ENCODE measurements at places on chromosomes 11 and 22. TPM values are rescaled to one million over a fixed set of nuclear protein-coding genes. Genes with fewer than 3 reads are reported as not detected.

The FGF19 gene
- total RNA-seq, result 27.4 TPM

The OTOG gene
- 0.78 TPM for total RNA-seq

The GSTT2 gene
- total RNA-seq, result not detected

The OR8H2 gene
- not detected for total RNA-seq

The DENND6B gene
- total RNA-seq, result 1.3 TPM

The MEI1 gene
- 0.27 TPM for total RNA-seq

The CABP4 gene
- 0.28 TPM for total RNA-seq

The APOL6 gene
- total RNA-seq, result 0.14 TPM

The UCP3 gene
- 0.21 TPM for total RNA-seq

The SMCO4 gene
- 21.9 TPM for total RNA-seq

The TEF gene
- total RNA-seq, result 7.0 TPM

The SLC35C1 gene
- total RNA-seq, result 11.0 TPM

The KCNA4 gene
- total RNA-seq, result not detected

The DERL3 gene
- 13.6 TPM for total RNA-seq

The HEPACAM gene
- 0.17 TPM for total RNA-seq

The MMP12 gene
- not detected for total RNA-seq

The LSP1 gene
- total RNA-seq, result not detected

The LYVE1 gene
- 0.94 TPM for total RNA-seq

The SLC22A9 gene
- not detected for total RNA-seq

The ESAM gene
- not detected for total RNA-seq

The UBASH3B gene
- 17.2 TPM for total RNA-seq

The KRTAP5-10 gene
- total RNA-seq, result not detected

The UBQLN3 gene
- total RNA-seq, result not detected

The SMC1B gene
- not detected for total RNA-seq

The RFPL2 gene
- total RNA-seq, result not detected

The GRM5 gene
- 0.45 TPM for total RNA-seq

The NCF4 gene
- total RNA-seq, result not detected

The OR5D18 gene
- not detected for total RNA-seq

The TIMP3 gene
- 1.9 TPM for total RNA-seq

The KCNQ1 gene
- 1.2 TPM for total RNA-seq

The KCNK7 gene
- total RNA-seq, result not detected

The OR51B2 gene
- not detected for total RNA-seq

The ATG16L2 gene
- 18.0 TPM for total RNA-seq

The RAG2 gene
- total RNA-seq, result not detected

The SLC22A12 gene
- not detected for total RNA-seq

The APOL3 gene
- not detected for total RNA-seq

The OMP gene
- not detected for total RNA-seq

The CHEK1 gene
- 96.4 TPM for total RNA-seq

The SOX10 gene
- 2.3 TPM for total RNA-seq

The SCGB1C1 gene
- total RNA-seq, result not detected

The OR52A1 gene
- 4.3 TPM for total RNA-seq

The SLCO2B1 gene
- total RNA-seq, result not detected

The CLTCL1 gene
- total RNA-seq, result 13.4 TPM

The MIAT gene
- 63.6 TPM for total RNA-seq

All from GM23338 (cell line).